ENCODE measurements at places on chromosomes 3 and 15.

- no peak for DNase-seq
These were observed 1.7 kb downstream of the MEIS2 start for GRCh38 chr15:37098468-37099318.

- no peak for DNase-seq
These were observed 1.2 kb downstream of the MYZAP start for GRCh38 chr15:57592836-57593420.

DNA sequence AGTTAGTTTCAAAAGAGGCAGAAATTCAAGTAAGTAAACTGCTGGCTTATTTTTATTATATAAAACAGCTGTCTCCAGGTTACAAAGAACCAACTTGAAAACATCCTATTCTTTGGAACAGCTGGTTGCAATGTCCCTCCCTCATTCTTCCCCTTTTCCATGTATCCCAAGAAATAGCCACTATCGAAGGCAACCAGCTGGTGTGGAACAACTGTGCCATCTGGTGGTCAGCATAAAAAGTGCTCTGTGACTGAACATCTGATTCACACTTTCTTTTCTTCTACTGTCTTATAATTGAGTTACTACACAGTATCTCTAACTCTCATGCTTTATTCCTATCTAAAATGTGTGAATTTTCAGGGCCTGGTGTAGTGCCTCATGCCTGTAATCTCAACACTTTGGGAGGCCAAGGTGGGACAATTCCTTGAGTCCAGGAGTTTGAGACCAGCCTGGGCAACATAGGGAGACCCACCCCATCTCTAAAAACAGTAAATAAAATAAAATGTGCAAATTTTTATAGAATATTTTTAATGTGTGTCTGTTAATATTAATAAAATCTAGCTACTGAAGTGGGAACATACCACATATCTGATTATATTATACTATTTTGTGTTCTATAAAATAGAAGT, 9.6 kb downstream of the OSBPL11 start:
- no peak for DNase-seq

GRCh38 chr15:59587085-59587826, 24.3 kb upstream of the GCNT3 start:
- DNase-seq = no peak

GRCh38 chr3:122102191-122102935, 47.2 kb downstream of the CD86 start:
- no peak for DNase-seq

- no peak for DNase-seq
These were observed 38.3 kb downstream of the SCAPER start for GRCh38 chr15:76866716-76867321.

DNA sequence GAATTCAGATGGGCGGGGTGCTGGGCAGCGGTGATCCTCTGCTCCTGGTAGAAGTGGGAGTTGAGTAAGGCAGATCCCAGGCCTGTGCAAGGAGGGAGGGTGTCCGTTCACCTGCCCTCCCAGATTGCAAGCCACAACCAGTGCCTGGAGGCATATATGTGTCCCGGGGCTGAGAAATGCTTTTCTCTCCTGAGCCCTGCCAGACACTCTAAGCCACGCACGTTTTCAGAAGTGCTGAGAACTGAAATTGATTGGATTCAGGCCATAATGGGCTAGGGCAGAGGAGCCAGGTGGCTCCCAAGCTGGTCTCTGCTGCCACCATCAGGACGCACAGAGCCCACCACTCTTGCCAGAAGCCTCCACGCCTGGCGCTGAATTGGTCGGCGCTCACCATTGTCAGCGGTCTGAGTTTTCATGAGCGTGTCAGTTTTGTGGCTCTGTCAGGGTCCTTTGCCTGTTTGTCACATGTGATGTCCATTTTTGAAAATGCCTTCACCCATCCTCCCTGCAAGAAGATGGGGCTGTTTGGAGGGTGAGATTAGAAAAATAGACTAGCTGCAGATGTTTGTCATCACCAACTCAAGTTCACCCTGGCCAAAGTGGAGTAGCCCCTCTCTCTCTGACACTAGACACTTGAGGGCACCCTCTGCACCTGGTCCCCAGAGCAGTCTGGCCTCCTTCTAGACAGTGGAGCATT, 15.4 kb upstream of the BFSP2 start:
- DNase-seq = no peak

GRCh38 chr15:78996894-78997275, 52.0 kb upstream of the CTSH start:
- no peak for DNase-seq

GRCh38 chr3:155869691-155870090, 759 bp upstream of the GMPS start:
- DNase-seq = no peak

GRCh38 chr3:164657631-164658030, 420.7 kb downstream of the SI start:
- no peak for DNase-seq

DNA sequence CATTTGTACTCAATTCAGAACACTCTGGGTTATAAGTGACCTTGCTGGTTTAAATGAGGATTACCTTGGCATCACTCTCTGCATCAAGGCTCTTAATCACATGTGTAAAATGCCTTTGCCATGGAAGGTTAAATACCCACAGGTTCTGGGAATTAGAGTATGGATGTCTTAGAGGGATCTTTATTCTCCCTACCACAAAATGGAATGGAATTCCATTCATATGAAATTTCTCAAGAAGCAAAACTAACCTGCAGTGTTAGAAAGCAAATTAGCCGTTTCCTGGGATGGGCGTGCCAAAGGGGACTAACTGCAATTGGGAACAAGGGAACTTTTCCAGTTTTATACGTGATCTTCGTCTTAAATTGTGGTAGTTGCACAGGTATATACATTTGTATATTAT, 39.8 kb downstream of the TBL1XR1 start:
- no peak for DNase-seq
